ENCODE measurements at places on chromosomes 11 and 22.

DNA sequence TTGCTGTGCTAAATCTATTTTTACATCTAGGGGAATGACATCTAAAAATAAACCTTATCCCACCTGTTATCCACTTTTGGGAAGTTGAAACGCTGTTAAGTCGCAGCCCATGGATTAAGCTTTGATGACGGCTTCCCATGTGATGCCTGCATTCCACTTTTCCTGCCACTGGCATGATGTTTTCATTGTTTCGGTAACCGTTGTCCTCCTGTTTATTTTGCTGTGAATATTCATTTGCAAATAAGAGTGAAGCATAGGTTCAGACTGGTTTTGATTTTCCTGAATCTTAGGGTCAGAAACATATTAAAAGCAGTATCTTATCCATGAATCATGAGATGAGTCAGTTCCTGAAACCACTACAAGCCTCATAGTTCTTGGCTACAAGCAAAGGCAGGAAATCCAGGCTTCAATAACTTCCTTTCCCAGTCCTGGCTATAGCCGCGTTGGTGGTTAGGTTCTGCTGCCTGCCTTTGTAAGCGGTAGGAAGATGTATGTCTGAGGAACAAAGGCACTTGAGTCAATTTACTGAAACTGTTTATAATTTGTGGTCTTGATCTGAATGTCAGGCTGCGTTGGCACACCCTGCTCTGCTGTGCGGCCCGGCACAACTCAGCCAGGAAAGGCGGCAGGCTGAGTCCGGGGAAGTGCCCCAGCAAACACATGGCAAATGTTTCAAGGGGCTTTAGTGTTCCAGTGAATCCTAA is 19.4 kb downstream of the TEAD1 start:
- no peak for DNase-seq

- no peak for DNase-seq
Measured at GRCh38 chr11:15093432-15093831, 20.0 kb downstream of the CALCB start.

DNA sequence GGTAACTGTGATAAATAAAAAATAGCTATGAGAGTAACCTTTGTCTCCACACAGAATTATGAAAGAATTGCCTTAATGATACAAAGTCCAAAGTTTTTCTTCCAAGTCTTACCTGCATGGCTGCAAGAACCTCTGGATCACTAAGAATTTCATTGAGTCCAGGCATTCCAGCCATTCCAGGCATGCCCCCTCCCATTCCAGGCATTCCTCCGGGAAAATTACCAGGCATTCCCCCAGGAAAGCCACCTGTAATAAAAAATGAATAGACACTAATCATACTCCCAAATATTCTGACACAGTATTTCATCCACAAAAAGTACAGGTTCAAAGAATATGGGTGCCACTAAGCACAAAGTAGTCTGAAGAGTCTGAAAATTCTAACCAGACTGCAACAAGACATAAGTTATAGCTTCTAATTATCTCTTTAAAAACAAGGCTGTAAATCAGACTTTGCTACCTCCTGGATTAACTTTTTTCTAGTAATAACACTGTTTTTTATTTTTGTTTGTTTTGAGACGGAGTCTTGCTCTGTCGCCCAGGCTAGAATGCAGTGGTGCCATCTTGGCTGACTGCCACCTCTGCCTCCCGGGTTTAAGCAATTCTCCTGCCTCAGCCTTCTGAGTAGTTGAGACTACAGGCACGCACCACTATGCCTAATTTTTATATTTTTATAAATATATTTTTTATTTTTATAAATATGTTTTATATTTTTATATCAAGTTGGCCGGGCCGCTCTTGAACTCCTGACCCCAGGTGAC is 8.0 kb upstream of the SLC25A17 start:
- no peak for DNase-seq

DNA sequence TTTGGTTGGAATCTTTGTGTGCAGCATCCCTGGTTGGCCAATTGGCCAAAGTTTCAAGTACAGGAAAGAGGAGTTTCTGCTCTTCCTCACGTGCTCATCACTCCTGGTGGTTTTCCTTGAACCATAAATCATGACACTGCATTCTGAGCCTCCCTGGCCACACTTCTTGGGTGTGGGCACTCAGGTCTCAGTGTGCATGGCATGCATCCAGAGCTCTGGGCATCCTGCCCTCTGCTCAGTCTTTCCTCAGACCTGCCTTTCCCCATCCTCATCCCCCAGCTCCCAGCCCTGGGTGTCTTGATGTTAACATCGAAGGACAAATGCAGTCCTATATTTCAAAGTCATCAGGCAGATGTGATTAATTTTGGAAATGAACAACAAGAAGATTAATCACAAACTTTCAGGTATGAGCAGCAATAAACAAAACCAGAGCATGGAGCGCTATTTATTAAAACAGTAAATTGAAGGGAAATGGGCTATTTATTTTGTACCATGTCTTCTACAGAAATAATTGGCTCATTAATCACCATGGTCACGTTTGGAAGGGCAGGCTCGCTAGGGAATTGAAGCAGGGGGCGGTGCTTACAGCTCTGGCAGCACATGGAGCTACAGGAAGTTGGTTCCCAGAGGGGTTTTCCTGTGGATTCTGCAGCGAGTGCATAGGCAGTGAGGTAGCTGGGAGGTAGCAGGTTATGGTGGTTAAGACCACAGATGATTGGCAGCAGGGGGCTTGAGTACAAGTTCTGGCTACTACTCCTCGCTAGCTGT is 89.6 kb downstream of the CSNK2A3 start:
- DNase-seq = no peak

DNA sequence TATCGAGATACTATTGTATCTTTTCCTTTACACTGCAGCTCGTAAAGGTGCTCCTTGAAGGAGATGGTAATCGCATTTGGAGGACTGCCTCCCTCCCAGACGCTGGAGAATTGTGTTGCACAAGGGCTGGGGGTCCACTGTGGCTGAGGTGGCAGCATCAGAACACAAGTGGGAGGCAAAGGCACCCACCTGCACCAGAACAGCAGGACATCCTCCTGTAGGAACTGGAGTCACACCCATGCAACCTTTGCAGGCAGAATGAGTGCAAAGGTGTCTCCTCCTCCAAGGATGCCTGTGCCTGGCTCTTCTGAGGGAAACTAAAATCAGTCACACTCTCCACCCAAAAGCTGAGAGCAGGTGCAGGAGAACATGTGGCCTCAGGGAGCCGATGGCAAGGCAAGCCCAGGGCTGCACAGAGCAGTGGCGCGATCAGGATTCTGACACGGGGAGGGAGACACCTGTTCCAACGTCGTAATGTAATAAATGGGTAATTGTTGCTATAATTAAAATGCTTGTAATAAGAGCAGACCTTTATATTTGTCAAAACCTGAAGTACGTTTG is 1501.4 kb downstream of the TBC1D22A start:
- no peak for DNase-seq

GRCh38 chr11:116446048-116446941 is 326.5 kb downstream of the BUD13 start:
- DNase-seq = no peak

GRCh38 chr11:35412285-35412684 is 7.1 kb downstream of the SLC1A2 start:
- no peak for DNase-seq

- DNase-seq = no peak
Measured at GRCh38 chr11:40149721-40150120, 1309.7 kb downstream of the LRRC4C start.

DNA sequence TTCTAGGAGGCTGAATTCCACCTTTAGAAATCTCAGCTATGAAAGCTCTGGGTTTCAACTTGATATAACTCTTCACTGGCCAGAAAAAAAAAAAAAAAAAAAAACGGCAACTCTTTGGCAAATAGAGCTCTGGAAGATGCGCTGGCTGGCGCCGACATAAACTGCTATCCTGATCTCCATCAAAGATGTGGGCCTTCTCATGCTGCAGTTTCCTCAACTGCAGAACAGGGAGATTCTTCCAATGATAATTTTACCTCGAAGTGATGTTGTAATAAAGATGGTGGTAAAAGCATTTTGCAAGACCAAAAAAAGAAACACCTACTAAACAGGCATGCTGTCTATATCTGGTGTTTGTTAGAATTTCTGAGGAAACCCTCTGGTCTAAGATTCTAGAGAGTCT is 20.3 kb downstream of the FLI1 start:
- no peak for DNase-seq

DNA sequence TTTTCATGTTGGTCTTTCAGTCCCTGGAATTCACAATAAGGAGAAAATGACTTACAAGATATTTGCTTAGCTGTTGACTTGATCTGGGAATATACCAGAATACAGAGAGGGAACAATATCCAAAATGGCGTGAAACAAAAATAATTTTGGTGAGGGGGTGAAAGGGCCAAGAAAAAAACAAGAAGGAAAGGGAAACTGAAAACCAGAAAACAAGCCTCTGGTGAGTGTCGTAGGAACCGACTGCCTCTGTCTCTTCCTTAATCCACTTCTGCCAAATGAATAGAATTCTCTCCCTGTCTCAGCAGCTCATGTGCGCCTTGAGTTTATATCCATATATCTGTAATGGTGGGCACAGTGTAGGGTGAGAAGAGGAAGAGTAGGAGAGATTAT is 367.6 kb downstream of the ETS1 start:
- no peak for DNase-seq

DNA sequence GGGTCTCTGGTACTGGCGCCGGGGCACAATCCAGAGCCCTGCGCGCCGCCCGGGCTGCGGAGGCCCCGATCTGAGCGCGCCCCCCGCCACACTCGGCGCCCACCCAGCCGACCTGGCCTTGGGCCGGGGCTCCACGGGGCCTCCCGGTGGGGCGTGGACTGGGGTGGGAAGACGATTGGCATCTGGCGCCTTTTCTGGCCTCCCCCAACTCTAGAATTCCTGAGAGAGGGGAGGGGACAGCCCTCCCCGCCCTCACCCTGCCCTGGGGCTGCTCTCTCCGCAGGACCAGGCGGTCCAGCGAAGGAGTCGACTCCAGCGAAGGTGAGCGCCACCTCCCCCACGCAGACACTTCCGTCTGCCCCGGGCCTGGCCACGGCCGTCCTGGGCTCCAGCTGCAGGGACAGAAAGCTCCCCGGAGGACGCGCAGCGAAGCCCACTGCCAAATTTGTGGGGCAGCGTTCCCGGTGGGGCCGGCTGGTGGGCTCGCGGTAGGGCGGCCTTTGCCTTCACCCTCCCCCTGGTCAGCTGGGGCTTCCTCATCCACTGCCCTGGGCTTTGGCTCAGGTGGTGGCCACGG is 593 bp downstream of the SSH3 start:
- DNase-seq = no peak

DNA sequence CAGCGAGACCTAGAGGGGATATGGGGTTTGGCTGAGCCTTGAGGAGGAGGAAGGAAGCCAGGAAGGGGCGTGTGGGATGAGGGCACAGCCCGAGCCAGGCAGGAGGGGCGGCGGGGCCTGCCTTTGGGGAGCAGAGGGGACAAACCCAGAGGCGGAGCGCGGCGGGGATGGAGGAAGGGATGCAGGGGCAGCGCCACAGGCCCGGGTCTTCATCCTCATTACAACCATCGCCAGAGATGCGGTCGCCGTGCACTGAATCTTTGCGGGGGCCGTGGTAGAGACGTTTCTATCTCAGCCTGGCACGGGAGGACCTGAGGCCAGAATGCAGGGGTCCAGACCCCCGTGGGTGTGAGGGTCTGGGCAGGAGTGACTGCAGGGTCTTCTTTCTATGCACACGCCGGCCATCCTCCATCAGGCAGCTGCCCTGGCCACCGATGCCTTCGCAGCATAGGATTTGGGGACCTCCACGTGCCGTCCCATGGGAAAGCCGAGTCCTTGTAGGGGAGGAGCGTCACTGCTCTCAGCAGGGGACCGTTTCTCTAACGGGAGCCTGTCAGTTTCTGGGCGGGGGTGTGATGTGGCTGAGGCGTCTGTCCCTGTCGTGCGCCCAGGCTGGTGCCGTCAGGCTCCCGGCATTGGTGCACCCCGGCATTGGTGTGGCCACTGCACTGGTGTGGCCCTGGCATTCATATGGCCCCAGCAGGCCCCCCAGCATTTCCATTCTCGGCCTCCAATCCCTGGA is 1267.9 kb downstream of the BRD1 start:
- no peak for DNase-seq

DNA sequence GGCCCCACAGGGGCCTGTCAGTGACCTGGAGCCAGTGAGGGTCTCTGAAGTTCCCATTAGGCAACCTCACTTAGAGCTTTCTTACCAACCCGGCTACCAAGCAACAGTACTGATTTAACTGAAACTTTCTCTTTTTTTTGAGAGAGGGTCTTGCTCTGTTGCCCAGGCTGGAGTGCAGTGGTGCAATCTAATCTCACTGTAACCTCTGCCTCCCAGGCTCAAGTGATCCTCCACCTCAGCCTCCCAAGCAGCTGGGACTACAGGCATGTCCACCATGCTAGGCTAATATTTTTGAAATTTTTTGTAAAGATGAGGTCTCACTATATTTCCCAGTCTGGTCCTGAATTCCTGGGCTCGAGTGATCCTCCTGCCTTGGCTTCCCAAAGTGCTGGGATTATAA is 42.5 kb downstream of the ARFGAP3 start:
- DNase-seq = no peak

GRCh38 chr11:67656278-67656922 is 5.9 kb upstream of the ACY3 start:
- no peak for DNase-seq

DNA sequence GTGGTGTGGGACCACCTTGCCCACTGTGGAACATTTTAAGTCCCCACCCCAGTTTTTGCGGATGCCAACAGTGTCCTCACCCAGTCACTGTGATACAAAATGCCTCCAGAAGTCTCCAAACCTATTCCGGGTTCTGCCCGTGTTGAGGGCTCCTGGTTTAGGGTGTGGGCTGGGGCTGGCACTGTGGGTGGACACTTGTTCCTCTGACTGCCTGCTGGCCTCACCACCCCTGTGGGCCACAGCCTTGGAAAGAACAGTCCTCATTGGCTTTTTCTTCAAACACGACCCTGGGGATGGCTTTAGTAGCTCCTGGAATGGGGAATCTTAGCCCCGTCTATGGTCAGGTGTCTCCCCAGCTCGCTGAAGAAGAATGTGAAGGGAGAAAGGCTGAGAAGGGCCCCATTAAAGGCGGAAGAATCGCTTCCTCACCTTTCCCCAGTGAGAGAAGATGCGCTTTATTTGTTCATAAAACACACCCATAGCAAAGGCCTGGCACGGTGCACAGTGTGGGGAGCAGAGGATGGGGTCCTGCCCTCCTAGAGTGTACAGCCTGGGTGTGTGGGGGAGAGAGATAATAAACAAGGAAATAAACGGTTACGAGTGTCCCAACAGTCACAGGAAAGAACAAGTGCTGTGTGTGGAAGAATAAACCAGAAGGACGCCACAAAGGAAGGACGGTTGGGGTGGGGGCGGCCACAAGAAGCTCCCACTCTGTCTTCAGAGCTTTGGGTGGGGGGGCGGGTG is 91.6 kb upstream of the SLC22A12 start:
- DNase-seq = no peak
